ENCODE measurements at places on chromosomes 16 and 17.

DNA sequence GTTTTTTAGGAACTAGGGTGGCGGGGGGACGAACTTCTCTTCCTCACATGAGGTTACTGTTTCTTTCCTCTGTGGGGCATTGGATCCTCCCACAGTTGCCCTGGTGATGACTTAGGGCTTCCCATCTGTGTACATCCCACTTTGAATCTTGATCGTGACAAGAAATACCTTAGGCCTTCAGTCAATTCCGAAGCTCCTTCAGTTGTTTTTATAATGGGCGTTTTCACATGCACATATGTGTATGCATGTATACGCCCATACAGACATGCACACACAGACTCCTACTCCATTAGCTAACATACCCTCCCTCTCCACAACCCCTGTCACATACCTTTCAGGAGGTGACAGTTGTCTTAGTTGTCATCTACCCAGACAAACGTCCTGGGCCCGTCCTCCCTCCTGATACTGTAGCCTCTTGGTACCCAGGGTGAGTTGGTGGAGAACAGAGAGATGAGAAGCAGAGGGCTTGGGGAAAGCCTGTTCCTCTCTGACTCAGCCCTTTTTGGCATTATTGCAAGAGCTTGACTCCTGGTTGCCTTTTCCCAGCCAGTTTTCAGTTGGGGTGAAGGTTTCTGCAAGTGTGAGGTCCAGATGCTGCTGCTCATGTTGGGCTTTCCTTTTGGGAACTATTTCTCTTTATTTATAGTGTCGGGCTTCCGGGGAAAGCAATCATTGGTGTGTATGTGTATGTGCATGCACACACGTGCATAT is 2.2 kb upstream of the AOC2 start:
- no peak for DNase-seq

DNA sequence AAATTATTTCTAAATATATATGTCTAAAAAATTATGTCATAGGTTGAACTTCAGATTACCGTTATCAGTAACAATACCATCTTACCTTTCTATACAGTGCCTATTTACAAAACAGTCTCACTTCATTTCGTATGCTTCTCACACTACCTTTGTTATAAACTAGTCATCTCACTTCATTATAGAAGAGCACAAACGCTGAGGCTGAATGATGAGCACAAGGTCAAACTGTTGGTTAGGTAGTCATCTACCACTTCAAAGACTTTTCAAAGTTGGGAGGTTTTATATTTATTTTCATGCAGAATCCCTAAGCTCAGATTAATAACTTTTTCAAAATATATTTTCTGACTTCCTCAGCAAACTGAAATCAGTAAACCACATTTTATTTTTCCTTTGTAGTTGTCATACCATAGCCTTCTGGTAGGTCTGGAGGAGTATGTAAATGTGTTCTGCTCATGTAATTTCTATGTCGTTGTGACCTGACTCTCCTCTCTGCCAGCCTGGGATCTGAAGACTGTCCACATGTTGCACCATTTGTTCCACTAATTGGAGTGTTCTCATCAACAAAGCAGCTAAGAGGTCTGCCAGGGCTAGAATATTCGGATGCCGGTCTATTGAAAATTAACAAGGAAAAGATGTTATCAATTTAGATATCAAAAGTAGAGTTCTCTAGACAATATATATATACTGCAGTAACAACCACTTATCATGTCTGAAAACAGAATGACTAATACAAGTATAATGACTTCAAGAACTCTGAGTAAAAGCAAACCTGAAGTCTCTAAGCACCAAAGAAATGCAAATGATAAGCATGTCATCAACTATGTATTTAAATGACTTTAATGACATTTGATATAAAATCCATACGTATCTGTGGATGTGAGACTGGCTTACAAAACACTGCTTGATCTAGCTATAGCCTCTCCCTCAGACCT is 73.9 kb downstream of the CEP95 start:
- DNase-seq, result no peak

DNA sequence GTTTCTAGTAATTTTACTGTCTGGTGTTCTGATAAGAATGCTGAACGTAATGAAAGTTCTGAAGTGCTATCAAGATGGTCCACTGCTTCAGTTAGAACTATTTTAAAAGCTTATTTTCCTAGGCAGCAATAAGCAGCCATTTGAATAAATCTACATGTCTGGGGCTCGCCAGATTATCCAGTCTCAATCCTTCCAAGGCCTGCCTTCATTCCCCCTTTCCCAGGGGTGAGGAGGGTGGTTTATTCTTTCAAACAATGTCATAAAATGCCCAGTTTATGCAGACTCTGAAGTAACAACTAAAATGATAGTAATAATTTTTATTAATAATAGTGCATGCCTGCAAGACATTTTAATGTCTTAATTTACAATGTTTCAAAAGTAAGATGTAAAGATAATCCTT is 2.4 kb downstream of the CDH11 start:
- DNase-seq, result no peak

GRCh38 chr17:44919411-44919810 is 4.1 kb upstream of the GFAP start:
- DNase-seq, result no peak

GRCh38 chr17:38550661-38551060 is 55.1 kb downstream of the SRCIN1 start:
- DNase-seq, result no peak

GRCh38 chr17:1384905-1385435 is 15.1 kb downstream of the YWHAE start:
- DNase-seq, result no peak

DNA sequence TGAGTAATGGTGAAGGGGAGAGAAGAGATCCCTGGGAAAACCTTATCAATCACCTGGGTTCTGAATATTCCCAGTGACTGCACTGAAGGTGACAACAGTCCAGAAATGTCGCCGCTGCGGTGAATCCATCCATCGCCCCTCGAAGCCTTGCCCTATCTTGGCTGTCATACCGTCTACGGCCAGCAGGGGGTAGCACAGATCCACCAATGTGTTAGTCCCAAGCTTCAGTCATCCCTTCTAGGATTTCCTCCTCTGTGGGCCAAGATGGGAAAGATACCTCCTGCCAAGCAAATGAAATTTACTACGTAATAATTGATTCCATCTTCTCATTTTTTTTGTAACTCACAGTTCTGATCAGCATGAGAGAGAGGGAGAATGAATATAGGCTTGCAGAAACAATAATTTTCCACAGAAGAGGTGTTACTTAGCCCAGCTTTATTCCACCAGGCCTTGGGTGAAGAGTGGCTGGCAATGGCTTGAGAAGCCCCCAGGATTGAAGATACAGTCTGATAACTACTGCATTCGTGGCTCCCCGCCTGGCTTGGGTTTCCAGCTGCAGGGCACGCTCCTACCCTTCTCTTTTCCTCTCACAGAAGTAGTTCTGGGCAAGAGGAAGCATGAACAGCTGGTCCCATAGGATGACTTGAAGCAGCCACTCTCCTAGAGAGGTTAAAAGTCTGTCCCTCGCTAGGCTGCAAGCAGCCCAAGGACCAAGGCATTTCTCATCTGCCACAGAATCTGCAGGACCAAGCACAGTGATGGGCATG is 2.6 kb upstream of the FMNL1 start:
- DNase-seq, result peak; percentile 85

GRCh38 chr17:57629886-57630285 is 115.2 kb downstream of the CCDC182 start:
- no peak for DNase-seq

- DNase-seq, result no peak
Observed at GRCh38 chr16:11088831-11089230, 144.5 kb downstream of the CLEC16A start.

DNA sequence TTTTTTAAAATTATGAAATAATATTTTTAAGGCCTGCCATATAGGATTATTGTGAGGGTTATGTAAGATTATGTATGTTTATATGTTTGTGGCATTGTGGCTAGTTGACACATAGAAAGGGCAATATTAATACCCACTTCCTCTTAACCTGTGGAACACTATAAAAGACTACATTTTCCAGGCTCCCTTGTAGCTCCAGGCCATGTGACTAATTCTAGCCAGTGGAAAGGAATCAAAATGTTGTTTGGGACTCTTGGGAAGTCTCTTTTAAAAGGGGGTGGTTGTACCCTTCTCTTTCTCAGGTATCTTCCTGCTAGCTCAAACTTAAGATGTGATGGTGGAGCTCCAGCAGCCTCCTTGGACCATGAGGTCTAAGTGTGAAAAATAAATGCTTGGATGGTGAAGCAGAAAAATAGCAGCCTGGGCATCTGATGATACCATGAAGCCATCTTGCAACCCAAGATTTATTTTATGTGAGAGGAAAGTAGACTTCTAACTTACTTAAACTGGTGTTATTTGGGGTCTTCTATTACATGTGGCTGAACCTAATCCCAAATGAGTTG is 39.2 kb downstream of the TEKT5 start:
- DNase-seq, result no peak

- no peak for DNase-seq
Observed at GRCh38 chr17:75826561-75827307, 17.5 kb downstream of the UNC13D start.

DNA sequence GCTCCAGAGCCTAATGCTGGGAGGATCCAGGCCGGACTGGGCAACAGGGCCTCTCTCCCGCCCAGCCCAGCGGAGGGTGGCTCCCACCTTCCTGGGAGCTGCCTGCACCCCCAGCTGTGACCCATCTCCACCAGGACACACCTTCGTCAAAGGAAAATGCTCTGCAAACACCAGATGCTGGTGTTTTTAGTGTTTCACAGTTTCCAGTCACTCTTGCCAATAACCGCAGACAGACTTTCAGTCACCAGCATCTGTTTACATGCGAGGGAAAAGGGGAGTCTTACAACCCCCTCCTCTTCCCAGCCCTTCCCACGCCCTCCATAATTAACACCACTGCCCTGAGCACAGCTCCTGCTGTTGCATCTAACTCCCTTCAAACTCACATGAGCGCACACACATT is 25.3 kb downstream of the KLHDC4 start:
- no peak for DNase-seq

DNA sequence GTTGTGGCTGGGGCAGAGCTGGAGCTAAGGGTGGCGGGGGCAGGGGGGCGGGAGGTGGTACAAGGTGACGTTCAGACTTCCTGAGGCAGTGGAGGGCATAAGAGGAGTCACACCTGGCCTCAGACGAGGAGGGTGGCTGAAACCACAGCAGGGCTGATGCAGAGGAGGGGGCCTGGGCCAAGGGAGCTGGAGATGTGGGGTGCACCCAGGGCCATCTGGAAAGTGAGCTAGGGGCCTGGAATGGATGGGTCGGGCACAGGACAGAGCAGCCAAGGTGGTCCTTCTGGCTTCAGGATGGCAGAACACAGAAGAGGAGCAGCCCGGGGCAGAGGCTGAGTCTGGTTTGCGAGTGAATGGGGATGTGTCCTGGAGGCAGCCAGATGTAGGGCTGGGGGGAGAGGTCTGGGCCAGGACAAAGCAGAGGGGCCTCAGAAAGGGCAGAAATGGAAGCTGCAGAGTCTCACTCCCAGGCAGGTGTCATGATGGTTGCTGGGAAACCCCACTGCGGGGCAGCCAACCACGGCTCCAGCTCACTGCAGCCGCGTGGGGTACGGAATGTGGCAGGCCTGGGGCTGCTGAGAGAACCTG is 57.6 kb downstream of the PRMT7 start:
- no peak for DNase-seq

GRCh38 chr17:41009301-41009760 is 403 bp upstream of the KRTAP3-1 start:
- no peak for DNase-seq

DNA sequence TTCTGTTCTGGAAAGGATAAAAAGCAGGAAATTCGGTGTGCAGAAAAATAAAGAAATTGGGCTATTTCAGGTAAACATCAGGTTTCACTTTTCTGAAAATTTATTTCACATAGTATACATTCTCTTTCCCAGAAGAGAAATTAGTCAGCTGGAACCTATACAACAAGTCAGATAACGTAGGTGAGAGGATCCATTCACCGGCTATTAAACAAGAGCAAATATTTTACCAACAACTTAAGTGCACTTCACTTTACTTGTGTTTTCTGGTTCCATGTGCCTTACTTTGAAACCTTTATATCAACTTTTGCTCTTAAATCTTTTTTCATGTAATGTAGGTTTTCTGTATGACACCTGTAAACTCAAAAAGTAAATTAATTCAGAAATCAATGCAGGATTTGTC is 839.7 kb downstream of the CDH11 start:
- DNase-seq, result no peak

DNA sequence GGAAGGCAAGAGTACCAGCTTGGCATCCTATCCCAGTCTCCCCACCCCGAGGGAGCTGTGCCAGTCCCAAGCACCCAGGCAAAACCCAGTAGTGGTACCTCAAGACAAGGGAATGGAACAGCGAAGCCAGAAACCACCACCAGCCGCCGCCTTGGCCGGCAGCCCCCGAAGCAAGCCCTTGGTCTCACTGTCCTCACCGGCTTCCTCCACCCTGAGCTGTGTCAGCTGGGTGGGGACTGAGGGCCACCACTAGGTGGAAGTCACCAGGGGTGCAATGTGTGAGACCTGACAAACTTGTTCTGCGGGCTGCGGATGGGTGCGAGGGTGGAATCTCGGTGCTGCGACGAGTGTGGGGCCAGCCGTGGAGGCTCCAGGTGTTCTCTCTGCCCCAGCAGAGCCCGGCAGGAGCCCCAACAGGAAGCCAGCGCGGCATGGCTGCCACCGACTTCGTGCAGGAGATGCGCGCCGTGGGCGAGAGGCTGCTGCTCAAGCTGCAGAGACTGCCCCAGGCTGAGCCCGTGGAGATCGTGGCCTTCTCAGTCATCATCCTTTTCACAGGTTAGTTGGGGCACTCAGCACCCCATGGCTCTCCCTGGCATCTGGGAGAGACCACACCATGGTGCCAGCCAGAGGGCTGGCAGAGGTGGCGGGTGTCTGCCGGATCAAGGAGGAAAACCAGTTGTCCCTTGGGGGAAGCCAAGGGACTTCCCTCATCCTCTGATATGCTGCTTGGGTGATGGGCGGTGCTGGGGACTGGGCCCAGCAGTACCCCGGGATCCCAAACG is 6.7 kb downstream of the SMIM5 start:
- no peak for DNase-seq

GRCh38 chr16:14112539-14112856 is 41.4 kb downstream of the MRTFB start:
- no peak for DNase-seq

- peak; percentile 77 for DNase-seq
Observed at GRCh38 chr17:28494445-28495188, 11.5 kb upstream of the FOXN1 start.

DNA sequence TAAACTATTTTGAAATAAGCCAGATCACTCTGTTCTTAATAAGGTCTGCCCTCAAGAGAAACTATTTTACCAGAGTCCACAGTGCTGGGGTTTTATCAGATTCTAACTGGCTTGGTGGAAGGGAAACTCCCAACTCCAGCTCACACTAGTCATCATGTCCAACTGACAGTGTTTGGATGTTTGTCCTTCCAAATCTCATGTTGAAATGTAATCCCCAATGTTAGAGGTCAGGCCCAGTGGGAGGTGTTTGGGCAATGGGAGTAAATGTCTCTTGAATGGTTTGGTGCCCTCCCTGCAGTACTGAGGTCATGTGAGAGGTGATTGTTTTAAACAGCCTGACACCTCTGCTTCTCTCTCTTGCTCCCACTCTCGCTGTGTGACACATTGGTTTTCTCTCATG is 1301.0 kb upstream of the CDH8 start:
- DNase-seq, result no peak

DNA sequence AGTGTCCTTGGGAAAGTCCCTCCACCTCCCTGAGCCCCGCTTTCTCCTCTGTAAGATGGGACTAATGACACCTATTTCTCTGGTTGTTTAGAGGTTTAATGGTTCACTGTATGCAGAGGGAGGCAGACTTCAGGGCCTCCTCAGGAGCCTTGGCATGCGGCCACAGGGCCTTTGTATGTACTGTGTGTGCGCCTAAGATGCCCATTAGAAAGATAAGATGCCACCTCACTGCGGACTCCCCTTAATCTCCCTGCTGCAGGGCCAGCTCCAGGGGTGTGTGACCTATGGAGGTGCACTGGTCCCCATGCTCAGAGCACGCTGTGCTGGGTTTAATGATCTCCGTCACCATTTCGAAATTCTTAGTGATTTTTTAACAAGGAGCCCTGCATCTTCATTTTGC is 59.3 kb downstream of the TMEM235 start:
- no peak for DNase-seq
